ENCODE measurements at places on chromosomes 11 and 22.
A peak's percentile ranks its signal among the peaks of the same experiment; 100 is the strongest.

- DNase-seq, result peak; percentile 5
Observed at GRCh38 chr11:69220561-69221051, 64.9 kb downstream of the SMIM38 start.

DNA sequence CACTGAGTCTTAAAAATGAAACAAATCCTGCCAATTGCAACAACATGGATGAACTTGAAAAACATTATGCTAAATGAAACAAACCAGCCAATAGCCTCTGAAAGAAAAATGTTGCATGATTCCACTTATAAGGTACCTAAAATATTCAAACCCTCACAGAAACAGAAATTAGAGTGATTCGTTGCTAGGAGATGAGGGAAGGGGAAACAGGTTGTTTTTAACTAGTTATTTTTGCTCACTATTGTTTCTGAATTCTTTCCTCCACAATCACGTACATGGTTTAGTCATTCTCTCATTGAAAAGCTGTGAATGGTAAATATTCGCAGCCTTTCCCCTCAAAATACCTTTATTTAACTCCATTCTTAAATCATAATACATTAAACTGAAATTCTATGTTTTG lies 14.0 kb upstream of the TYR start:
- DNase-seq, result no peak

- DNase-seq, result no peak
Observed at GRCh38 chr11:99534812-99535211, 514.1 kb downstream of the CNTN5 start.

DNA sequence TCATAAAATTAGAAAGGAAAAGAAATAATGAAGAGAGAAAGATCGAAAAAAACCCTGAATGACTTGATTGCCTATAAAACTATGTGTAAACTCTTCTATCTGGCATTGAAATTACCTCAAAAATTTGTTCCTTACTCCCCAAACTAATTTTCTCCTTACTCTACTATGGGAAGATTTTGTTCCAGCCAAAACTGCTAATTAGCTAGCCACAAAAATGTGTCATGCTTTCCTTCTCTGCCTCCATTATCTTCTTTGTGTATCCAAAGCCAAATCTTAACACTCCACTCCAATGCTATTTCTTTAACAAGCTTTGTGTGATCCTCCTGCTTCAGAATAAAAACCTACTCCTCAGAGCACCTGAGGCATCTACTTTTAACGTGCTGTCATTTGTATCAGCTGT lies 831.2 kb downstream of the METTL15 start:
- DNase-seq, result no peak

DNA sequence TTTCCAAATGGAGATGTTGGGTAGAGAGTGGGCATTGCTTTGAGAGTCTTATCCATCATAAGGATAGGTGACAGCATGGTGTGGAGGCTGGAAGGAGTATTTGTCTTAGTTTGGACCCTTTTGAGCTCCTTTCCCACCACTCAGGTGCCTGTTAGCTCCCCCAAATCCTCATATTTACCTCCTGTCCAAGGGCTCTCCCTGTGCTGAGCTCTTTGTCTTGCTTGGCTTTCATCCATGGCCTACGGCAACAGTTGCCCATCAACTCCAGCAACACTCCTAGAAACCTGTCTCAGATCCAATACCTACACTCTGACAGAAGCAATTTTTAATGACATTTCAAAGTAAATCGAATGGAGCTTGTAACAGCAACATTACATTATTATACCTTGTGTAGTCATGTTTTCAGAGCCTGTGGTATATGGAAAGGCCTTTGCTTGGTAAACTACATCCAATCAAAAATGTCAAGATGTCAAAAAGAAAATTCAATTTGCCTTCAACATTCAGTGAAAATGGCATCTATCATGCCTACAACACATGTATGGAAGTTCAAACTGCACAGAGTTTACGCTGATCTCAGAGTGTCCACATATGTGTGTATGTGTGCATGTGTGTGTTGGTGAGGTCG lies 49.4 kb upstream of the CCDC90B start:
- no peak for DNase-seq

GRCh38 chr11:108897071-108897481 lies 232.2 kb downstream of the DDX10 start:
- DNase-seq, result no peak

- peak; percentile 68 for DNase-seq
Observed at GRCh38 chr11:64204464-64204989, 2.0 kb upstream of the FERMT3 start.

GRCh38 chr11:12628314-12628713 lies 45.9 kb upstream of the TEAD1 start:
- DNase-seq, result no peak

Measured in HAP-1 (cell line).